ENCODE measurements at places on chromosomes 4 and X.
A peak's percentile ranks its signal among the peaks of the same experiment; 100 is the strongest.

- DNase-seq: no peak
These were observed 81.7 kb downstream of the PCDH7 start for GRCh38 chr4:30801876-30802275.

DNA sequence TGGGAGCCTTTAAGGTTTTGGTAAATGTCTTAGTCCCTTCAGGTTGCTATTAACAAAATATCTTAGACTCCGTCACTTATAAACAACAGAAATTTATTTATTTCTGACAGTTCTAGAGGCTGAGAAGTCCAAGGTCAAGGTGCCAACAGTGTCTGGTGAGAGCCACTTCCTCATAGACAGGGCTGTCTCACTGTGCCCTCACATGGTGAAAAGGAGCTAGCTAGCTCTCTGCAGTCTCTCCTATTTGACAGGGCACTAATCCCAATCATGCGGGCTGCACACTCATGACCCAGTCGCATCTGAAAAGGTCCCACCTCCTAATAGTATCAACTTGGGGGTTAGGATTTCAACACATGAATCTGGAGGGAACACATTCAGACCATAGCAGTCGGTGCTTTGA, 63.4 kb upstream of the KLF3 start:
- DNase-seq: peak; percentile 14

DNA sequence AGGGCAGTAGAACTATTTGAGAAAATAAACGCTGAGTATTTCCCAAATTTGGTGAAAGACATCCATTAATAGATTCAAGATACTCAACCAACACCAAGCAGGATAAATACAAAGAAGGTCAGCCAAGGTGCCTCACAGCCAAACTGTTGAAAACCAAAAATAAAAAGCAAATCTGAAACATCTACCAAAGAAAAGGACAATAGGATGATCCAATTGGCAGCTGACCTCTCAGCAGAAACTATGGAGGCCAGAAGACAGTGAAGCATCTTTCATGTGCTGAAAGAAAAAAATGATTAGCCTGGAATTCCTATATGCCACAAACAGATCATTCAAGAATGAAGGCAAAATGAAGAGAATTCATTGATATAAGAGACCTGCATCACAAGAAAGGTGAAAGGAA, 44.9 kb downstream of the USP46 start:
- no peak for DNase-seq

- DNase-seq: peak; percentile 88
These were observed 545 bp downstream of the DOCK11 start for GRCh38 chrX:118495958-118496762.

- no peak for DNase-seq
These were observed 82.0 kb downstream of the IRF2 start for GRCh38 chr4:184392316-184392715.

GRCh38 chr4:163755013-163755412, 260.5 kb downstream of the TMA16 start:
- peak; percentile 22 for DNase-seq

DNA sequence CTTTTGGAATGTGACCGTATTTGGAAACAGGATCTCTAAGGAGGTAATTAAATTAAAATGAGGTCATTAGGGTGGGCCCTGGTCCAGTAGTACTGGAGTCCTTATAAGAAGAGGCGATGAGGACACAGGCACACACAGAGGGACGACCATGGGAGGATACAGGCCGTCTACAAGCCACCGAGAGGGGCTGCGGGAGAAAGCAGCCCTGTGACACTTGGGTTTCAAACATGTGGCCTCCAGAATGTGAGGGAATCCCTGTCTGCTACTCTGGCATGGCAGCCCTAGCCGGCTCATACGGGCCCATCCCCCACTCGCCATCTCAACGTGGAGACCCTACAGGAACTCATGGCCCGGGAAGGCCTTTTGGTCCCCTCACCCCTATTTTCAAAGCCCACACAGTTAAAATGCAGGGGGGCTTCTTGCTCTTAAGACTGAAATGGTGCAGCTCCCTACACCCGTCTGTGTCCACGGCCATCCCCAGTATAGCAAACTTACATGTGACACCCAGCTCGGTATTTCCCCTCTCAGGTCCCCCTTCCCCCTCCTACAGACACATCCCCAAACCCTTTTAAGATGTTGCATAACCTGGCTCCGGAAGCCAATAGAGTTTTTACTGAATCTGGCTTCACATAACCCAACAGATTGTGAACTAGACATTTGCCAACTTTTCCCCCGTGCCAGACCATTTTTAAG, 124.1 kb upstream of the TBL1X start:
- DNase-seq: peak; percentile 13

DNA sequence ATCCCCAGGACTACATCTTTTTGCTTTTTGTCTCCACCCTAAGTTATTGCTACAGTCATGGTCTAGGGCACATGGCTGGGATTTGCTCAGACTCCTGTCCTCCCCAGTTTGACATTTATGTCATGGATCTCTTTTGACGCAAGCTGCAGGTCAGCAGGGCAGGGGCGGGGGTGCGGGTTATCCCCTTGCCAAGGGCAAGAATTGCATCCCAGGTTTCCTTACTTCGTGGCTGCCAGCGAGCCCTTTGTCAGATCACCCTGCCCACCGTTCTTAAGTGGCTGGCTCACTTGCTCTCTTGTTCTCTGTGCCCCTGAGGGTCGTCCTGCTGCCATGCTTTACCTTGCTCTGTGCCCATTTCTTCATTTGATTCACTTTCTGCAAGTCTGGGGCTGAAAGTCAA, 21.1 kb upstream of the UBA1 start:
- DNase-seq: no peak

DNA sequence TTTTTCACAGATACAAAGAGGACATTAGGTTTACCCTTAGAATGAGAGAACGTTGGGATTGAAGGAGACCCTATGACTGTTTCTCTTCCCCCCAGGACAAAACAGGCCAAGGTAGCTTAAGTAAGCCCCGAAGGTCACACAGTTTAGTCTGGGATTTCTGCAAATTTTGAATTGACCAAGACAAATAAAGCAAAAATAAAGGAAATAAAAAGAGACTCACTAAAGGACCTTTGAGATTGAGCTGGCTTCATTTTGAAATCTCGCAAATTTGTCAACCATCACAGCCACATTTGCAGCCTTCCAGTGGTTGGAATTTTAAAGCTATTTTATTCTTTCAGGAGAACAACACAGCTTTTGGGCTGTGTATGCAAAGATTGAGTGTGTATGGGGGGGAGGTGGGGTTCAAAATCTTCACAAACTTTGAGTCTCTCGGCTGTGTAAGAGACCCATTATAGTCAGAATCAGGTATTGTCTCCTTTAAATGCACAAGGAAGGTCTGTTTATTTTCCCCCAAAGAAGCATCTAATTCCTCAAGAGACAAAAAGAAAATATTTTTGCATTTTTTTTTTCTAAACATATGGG, 4.2 kb downstream of the TMSB4X start:
- no peak for DNase-seq

DNA sequence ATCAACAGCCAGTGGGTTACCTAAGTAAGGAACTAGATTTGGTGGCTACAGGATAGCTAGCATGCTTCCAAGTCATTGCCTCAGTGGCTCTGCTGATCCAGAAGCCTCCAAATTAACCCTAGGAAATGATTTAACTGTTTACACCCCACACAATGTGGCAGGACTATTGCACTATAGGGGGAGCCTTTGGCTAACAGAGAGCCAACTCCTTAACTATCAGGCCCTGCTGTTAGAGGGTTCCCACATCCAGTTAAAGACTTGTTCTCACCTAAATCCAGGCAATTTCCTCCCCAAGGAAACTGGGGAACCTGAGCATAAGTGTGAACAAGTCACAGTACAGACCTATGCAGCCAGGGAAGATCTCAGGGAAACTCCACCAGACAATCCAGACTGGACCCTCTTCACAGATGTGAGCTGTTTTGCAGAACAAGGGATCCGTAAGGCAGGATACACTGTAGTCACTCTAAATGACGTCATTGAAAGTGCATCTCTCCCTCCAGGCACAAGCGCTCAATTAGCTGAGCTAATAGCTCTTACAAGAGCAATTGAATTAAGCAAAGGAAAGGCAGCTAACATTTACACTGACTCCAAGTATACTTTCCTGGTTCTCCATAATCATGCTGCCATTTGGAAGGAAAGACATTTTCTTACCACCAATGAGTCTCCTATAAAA, 185.3 kb upstream of the SPOCK3 start:
- peak; percentile 10 for DNase-seq

- peak; percentile 90 for DNase-seq
These were observed 158.3 kb downstream of the DMD start for GRCh38 chrX:33053001-33053400.

GRCh38 chr4:104866809-104867208, 279.9 kb upstream of the TET2 start:
- DNase-seq: no peak

DNA sequence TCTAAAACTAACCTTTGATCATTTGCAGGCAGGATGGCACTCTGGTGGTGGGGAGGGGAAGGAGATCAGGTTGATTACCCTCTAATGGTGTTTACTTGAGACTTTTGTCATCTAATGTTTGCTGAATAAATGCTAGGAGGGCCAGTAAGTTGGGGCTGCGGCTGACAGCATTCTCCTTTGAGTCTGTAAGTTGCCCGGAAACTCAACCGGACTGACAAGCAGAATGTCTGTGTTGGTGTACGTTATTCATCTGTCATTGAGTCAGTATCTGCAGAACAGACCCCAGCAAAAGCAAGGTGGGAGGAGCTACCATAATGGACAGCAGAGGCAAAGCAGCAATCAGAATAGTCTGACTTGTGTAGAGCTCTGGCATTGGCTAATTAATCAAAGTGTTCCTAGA, 1210.6 kb upstream of the PABPC4L start:
- DNase-seq: no peak

GRCh38 chrX:15864023-15864422, 9.4 kb upstream of the AP1S2 start:
- no peak for DNase-seq
